ENCODE measurements at places on chromosomes 12 and 14.

GRCh38 chr14:103512701-103513611 lies 9.7 kb downstream of the CKB start:
- DNase-seq, result peak; percentile 34

- DNase-seq, result no peak
Measured at GRCh38 chr12:26612203-26612602, 220.8 kb downstream of the ITPR2 start.

- DNase-seq, result no peak
Measured at GRCh38 chr14:48563489-48563888, 888.1 kb upstream of the MDGA2 start.

DNA sequence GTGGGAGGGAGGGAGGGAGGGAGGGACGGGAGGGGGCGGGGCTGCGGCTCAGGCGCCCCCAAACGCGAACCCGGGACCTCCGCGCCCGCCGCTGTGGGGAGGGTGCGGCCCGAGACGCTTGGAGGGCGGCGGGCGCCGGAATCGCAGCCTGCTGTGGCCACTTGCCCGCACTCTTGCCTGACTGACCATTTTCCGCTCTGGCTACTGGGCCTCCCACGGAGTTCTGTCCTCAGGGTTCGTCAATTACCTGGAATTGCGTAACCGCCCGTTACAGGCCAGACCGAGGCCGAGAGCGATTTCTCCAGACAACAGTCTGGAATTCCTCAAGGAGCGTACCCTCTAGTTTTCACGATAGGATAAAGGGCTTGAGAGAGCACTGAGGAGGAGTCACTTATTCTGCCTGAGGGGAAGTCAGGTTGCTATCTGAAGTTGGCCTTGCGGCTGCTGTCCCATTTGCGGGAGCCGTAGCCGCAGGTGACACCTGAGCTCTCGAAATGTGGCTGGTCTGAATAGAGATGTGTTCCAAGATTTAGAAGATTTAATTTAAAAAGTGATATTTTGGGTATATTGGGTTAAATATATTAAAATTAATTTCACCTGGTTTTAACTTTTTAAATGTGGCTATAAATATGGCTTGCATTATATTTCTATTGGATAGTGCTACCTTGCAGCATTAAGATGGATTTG lies 446 bp upstream of the ZNF641 start:
- peak; percentile 62 for DNase-seq

DNA sequence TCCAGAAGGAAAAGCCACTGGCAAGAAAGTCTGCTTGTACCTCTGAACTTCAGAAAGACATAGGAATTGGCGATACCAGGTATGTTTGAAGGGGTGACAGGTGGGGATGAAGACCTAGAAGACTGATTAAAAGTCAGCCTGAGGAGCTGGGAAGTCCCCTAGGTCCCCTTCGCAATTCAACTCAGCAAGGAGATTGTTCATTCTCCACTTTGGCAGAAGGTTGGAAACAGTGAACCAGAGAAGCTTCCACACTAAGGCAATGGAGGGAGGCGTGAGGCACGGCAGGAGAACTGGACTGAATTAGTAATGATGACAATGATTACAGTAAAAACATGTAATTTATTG lies 240.3 kb upstream of the TMPO start:
- DNase-seq, result no peak

DNA sequence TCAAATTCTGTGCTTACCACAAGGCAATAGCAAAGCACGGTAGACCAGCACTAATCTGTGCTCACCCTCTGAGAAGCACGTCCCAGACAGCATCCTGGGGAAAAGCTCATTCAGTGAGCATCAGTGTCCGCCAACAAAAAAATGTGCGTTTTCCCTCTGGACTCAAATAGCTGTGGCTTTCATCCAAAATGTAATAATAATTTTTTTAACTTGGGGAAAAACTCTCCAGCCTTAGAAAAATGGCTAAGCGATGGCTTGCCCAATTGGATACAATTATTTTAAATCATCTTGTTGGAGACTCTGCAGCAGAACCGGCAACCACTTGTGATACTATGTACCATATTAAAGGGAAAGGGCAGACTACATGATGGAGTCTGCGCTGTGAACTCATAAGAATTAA lies 1.1 kb upstream of the KRT77 start:
- no peak for DNase-seq

DNA sequence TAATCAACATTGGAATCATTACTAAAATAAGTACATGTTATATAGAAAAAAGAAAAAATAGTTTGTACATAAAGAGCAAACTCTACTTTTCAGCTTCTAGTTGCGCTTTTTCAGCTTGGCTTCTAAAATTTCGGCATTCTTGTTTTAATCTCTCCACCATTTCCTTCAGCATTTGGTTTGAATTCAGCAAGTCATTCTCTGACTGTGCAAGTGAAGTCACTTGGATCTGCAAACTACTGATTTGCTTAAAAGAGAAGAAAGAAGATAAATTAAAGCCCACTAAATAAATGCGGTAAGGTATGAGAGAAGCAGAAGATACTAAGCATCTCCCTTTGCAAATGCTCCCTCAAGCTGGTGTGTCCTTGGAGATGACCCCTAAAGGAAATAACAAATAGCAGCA lies 126.3 kb downstream of the CEP83 start:
- no peak for DNase-seq

DNA sequence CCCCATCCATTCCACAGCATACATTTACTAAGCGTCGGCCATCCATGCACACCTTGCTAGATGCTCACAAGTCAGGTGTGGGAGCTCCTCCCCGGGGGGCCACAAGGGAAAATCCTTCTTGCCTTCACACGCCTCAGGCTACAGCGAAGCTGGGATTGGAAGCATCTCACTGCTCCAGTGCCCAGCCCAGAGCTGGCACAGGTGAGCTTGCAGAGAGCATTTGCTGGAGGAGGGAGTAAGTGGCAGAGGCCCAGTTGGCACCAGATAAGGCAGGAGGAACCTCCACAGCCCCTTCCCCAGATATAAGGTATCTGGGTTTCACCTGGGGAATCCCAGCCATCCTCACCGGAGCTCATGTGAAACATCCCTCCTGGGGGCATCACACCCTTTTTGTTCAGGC lies 1.8 kb downstream of the TRPV4 start:
- DNase-seq, result no peak
